ENCODE measurements at places on chromosomes 7 and 10.

DNA sequence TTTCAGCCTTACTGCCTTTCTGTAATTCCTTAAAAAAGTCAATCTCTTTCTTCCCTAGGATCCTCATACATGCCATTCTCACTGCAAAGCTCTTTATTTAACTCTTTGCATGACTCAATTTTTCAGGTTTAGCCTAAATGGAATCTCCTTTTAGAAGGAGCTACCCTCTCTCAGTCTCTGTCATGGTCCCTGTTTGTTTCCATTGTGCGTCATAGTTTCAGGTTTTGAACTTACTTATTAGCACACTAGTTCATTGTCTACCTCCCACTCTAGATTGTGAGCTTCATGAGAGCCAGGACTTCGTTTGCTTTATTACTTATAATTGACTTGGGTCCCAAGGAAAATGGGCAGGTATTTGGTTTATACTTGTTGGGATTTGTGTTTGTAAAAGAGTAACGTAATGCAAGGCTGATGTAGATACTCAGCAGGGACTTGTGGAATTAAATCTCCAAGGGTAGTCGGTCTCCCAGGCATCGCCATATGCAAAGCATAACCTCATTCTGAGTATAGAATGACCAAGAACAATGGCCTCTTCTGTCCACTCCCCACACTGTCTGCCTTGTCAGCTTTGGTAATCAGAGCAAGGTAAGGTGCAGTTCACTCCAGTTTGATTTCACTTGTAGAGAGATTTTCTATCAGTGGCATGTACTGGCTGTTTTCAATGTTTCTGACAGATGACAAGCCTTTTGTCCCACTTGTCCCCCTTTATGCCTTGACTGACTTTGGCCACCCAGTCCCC is 252.0 kb downstream of the SORCS3 start:
- no peak for DNase-seq

DNA sequence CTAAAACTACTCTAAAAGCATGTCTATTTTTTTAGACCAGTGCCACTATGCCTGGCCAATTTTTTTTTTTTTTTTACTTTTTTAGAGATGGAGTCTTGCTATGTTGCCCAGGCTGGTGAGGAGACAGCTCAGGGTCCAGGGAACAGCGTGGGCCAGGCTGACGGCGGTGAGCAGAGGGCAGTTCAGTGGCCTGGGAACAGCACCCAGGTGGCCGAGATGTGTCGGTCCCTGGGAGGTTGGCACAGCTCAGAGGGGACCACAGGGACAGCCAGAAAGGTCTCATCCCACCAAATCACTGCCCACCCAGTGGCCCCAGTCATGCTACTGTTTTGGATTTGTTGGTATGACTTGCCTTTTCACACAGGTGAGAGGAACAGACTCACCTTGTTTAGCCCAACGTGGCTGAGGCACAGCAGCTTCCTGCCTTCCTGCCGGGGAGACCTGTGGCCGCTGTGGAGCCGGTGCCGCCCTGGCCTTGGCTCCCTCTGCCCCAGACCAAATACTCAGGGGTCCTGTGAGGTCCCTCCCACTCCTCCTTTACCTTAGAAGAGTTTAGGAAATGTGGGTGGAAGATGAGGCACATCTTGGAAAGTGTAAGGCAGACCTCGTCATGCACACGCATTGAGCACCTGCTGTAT is 109.6 kb downstream of the PTPRE start:
- DNase-seq = no peak

- DNase-seq = no peak
Observed at GRCh38 chr10:18583575-18584270, 67.7 kb downstream of the NSUN6 start.

DNA sequence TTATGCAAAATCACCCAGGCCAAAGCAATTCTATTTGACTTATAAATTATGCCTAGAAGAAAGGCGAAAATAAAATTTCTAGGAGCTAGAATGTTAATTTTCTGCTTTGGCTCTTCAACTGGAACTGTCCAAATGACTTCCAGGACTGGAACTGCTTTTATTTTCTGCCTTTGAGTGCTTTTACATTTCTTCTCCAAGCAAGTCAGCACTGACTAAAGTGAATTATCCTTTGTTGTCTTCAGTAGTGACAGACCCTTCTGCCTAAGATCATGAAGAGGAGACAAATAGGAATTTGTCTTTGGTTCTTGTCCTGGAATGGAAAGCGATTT is 255.9 kb downstream of the DNAJB9 start:
- DNase-seq = no peak

DNA sequence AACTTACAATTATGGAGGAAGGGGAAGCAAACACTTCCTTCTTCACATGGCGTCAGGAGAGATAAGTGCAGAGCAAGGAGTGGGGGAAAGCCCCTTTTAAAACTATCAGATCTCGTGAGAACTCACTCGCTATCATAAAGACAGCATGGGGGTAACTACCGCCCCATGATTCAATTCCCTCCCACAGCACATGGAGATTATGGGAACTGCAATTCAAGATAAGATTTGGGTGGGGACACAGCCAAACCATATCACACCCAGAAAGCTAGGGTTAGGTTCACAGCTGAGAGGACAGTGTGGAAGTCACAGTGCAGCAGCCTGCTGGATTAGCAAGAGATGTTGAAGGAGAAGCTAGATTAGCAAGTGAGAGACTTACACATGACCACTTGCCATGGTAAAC is 81.6 kb downstream of the CRTAC1 start:
- no peak for DNase-seq

GRCh38 chr10:119633538-119634218 is 17.5 kb upstream of the BAG3 start:
- DNase-seq = no peak

- no peak for DNase-seq
Observed at GRCh38 chr10:72665925-72666324, 26.0 kb upstream of the MCU start.
